ENCODE measurements at places on chromosomes 5 and 9.

- DNase-seq, result no peak
Measured at GRCh38 chr5:142958944-142959682, 188.9 kb downstream of the ARHGAP26 start.

DNA sequence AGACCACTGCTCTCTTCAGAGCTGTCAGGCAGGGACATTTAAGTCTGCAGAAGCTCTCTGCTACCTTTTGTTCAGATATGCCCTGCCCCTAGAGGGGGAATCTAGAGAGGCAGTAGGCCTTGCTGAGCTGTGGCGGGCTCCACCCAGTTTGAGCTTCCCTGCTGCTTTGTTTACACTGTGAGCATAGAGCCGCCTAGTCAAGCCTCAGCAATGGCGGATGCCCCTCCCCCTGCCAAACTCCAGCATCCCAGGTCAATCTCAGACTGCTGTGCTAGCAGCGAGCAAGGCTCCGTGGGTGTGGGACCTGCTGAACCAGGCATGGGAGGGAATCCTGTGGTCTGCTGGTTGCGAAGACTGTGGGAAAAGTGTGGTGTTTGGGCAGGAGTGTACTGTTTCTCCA lies 59.9 kb downstream of the CAVIN4 start:
- DNase-seq, result no peak

DNA sequence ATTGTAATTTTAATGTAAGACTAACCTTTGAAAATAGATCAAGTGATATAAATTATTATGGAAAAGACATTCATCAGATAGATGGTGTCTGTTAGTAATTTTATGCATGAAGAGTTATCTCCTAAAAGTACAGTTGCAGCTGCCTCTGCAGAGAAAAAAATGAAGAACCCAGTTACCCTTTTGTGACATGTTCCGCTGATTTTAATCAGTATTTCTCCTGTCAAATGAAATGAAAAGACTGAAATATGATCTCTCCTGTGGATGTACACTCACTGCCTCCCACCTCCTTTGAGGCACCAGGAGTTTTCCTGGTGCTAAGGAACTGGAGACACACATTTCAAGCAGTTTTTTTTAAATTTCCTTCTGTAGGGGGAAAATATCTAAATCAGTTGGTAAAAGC lies 277.4 kb downstream of the KIF4B start:
- no peak for DNase-seq

- no peak for DNase-seq
Measured at GRCh38 chr5:174500636-174501035, 223.7 kb upstream of the MSX2 start.

- DNase-seq, result no peak
Measured at GRCh38 chr9:38347271-38347671, 45.2 kb upstream of the ALDH1B1 start.

- DNase-seq, result no peak
Measured at GRCh38 chr9:70003901-70004714, 39.5 kb upstream of the MAMDC2 start.

GRCh38 chr5:142800776-142801494 lies 30.8 kb downstream of the ARHGAP26 start:
- DNase-seq, result peak; percentile 28

DNA sequence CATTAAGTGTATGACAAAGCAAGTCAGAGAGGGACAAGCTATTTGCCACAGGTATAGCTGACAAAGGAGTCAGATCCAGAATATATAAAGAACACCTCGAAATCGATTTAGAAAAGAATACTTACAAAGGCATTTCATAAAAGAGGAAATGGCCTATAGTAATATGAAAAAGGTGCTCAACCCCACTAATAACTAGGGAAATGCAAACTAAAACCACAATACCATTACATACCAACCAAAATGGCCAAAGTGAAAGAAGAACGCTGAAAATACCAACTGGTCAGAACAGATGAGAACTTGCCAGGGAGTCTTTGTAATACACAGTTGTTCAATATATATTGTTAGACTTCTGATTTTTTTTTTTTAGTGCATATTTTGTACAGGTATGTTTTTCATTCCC lies 152.9 kb downstream of the CDC42SE2 start:
- DNase-seq, result no peak

DNA sequence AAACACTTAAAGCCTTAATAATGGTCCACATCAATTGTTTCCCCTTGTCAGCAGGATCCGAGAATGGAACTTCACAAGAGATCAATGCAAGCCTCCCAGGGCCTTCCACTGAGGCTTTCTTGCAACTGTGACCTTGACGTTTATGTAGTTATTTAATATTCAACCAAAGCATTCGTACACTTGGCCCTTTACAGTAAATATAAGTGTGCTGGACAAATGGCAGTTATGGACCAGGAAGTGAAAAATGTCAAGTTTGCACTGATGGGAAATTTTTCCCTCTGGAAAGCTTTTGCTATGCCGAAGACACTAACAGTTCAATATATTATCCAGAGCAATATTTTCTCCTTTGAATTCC lies 101.8 kb downstream of the TTLL11 start:
- no peak for DNase-seq

DNA sequence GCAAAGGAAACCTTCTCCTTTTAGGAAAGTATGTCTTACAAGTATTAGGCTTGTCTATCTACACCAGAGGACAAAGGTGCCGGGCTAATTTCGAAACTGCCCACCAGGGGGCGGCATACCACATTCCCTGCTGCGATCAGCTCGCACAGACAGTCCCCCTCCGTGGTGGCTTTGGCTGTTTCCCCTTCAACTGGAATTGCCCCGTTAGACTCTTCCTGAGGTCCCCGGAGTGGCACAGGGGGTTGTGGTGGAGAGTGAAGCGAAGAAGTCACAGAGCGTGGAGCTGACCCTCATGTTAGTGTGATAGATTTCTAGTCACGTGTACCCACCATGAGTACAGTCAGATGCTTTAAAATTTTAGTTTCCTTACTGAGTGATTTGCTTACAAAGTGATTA lies 17.5 kb downstream of the PTTG1 start:
- DNase-seq, result peak; percentile 79

DNA sequence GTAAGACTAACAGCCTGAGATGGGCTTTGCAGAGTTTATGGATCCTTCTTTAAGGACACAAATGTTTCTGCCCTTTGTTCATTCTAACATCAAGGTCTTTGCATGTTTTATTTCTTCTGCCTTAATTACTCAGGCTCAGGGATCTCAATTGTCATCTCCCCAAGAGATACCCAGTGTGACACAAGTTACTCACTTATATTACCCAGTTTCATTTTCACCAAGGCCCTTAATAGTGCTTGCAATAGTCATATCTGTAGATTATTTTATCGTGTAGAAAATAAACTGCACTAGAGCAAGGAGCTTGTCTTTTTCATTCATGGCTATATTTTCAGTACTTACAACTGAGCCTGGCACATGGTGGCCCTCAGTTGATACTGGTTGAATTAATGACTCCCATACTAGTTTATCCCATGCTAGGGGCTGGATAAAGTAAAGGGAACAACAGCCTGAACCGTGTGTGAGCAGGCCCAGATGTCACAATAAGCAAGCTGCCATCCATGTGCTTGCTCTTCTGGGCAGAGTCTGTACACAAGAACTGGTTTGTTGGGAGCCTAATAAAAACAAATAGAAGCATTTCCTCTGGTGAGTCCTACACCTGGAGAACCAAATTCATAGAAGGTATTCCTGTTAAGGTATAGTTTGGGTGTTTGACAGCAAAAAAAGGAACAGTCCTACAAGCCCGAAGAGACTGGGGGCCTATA lies 112.5 kb upstream of the CD180 start:
- DNase-seq, result no peak
